Stimulated activated CD4-positive, alpha-beta T cell treated with anti-CD3 and anti-CD28 coated beads, Interleukin-1b, Interleukin-23, amount 100 ng/mL, for 4 hours (primary cell): ENCODE measurements at places on chromosomes 4 and X.

GRCh38 chrX:56557376-56557929 is 6.0 kb upstream of the UBQLN2 start:
- no peak for DNase-seq

DNA sequence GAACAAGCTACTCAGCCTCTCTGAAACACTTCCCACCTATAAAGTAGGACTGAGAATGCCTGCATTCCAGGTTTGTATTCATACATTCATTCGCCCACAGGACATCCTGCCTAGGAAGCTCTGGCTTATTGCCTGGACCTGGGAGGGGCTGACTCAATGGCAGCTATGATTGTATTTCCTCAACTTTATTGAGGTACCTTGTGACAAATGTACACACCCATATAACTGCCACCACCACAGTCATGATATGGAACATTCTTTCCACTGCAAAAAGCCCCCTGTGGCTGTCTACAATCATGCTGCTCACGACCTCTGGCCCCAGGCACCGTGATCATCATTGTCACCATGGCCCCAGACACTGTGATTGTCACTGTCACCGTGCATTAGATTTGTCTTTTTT is 68.3 kb downstream of the ABLIM2 start:
- DNase-seq: no peak

- DNase-seq: no peak
Observed at GRCh38 chr4:188722911-188723310, 583.7 kb downstream of the TRIML1 start.

GRCh38 chrX:11050013-11050412 is 61.1 kb upstream of the HCCS start:
- DNase-seq: no peak

DNA sequence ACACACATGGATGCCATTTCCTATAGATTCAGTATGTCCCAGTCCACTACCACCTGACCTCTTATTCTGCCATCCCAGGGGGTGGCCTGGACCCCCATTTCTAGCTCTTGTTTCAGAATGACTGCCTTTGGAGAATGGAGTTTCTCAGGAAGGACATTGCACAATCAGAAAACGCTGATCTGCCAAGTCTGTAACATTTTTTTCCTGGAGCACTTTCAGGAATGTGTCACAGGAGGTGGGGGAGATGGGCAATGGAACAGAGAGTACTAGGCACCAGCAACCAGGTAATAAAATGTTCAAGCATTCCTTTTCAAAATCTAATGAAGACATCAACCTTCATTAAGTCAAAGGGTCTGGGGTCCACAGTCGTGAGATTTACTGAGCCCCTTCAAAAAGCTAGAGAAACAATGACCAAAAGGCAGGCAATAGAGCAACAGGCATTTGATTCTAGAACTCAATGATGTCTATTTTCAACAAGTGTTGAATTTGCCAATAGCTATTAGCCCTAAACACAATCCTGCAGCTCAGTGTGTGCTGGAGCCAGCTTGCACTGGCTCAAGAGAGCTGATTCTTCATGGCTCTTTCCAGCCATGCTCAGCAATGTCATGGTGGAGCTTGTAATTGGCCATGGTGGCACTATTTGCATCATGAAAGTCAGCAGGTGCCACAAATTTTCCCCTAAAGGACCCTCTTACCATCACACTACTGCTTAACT is 87.1 kb downstream of the KDR start:
- no peak for DNase-seq

DNA sequence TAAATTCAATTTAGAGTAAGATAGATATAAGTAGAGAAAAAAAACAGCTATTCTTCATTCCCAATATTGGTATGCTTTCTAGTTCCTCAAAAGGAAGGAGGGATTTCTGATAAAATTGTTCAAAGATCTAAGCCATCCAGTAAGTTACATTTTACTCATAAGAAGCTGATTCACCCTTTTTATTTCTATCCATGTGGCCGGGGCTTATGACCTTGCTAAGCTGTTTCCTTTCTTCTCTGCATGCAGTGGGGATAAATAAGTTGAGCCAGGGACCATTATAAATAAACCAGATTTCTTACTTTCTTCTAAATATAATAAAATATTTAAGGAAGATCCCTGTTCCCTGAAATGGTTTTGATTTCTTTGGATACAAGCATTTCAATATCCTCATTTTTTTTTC is 502.3 kb downstream of the PDHA2 start:
- no peak for DNase-seq

- DNase-seq: no peak
Observed at GRCh38 chrX:106035064-106035463, 3.5 kb downstream of the SERPINA7 start.

- no peak for DNase-seq
Observed at GRCh38 chr4:156805696-156806095, 165.9 kb downstream of the PDGFC start.

- DNase-seq: no peak
Observed at GRCh38 chrX:50333308-50333707, 128.7 kb downstream of the CCNB3 start.

DNA sequence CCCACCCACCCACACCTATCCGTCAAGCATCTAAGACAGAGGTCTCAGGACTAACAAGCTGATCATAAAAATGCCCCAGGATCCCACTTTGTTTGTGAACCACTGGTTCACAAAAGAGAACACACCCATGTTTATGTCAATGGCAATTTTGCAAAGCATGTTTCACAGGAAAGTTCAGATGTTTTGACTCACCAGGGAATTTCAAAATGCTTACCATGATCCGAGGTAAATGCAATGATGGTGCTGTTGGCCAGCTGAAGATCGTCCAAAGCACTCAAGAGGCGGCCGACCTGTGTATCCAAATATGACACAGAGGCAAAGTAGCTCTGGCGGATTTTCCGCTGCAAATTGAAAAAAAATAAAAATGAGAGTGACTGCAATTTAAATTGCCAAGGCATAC is 15.0 kb downstream of the IDS start:
- DNase-seq: no peak

DNA sequence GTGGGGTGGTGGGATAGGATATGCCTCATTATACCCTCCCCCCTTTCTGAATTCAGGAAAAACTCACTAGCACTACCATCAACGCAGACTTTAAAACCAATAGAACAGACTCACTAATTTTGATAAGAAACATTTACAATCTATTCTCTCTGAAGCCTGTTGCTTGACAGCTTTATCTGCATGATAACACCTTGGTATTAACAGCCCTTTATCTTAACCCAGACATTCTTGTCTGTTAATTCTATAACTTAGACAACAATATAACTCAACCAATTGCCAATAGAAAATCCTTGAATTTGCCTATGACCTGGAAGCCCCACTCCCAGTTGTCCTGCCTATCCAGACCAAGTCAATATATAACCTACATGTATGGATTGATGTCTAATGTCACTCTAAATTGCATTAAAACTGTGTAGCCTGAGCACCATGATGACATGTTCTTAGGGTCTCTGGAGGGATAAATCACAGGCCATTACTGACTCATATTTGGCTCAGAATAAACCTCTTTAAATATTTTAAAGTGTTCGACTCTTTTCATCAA is 1.5 kb upstream of the UGT2A3 start:
- no peak for DNase-seq

- no peak for DNase-seq
Observed at GRCh38 chr4:172683021-172683420, 485.6 kb upstream of the GALNT7 start.

GRCh38 chrX:67734111-67734753 is 190.4 kb downstream of the AR start:
- DNase-seq: no peak

DNA sequence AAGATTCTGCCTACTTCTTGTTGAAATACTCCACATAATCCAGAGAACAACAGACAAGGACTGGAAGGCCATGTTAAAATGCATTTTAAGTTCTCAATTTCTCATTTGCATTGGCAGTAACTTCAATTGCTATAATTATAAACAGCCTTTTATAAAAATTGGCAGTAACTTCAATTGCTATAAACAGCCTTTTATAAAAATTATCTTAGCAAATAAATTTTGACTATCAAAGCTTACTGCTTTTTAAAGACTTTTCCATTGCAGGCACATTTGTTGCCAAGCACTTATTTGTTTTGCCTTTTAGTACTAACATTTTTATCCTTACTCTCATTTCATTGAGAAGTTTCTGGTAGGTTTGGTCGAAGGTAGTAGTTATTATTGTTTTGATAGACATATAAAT is 17.8 kb downstream of the SCFD2 start:
- no peak for DNase-seq

- no peak for DNase-seq
Observed at GRCh38 chr4:26081795-26082498, 167.9 kb downstream of the SMIM20 start.

- no peak for DNase-seq
Observed at GRCh38 chr4:10753856-10754402, 69.4 kb upstream of the CLNK start.

DNA sequence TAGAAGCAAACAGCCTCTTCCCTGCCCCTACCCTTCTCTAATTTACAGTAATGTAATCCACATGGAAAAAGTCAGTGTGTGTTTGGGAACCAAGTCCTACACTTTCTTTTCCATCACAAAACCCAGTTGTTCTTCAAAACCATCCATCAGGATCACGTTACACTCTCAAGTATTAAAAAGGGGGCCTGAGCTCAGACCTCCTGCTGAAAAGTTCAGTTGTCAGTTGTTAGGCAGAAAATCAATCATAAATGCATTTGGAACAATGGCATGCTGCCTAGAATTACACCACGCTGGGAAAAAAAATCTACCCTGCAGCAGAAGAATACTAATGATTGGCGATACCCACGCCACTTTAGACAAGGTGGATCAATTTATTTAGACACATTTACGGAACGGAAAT is 236.5 kb downstream of the PARM1 start:
- no peak for DNase-seq

GRCh38 chr4:85686398-85686797 is 211.4 kb downstream of the ARHGAP24 start:
- DNase-seq: no peak

- no peak for DNase-seq
Observed at GRCh38 chr4:79209822-79210635, 115.8 kb downstream of the NAA11 start.

- DNase-seq: no peak
Observed at GRCh38 chrX:7412840-7413239, 264.9 kb upstream of the PUDP start.

GRCh38 chr4:1379351-1379781 is 26.9 kb downstream of the NKX1-1 start:
- DNase-seq: no peak

DNA sequence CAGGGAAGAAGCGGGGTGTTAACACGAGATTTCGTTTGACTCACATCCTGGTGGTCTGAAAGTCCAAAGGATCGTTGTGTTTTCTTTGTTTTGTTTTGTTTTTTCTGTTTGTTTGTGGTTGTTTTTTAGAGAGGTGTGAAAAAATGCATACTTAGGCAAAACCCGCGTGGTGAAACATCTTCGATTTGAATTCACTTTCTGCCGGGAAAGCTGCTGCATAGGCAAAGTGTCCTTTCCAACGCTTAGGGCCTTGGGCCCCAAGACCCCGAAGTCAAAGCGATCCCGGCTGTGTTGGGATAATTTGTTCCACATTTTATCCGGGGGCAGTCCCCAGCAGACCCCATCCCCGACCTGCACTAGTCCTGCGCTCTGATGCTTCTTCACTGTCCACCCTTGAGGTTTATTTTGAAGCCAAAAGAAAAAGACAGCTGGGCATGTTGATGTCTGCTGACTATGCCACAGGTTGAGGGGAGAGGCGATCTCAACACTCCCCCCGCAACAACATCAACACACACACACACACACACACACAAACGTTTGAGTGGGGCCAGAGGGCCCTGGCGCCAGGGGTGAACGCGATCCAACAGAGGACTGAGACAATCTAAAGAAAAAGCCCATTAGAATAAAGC is 2.0 kb downstream of the MSX1 start:
- DNase-seq: no peak

DNA sequence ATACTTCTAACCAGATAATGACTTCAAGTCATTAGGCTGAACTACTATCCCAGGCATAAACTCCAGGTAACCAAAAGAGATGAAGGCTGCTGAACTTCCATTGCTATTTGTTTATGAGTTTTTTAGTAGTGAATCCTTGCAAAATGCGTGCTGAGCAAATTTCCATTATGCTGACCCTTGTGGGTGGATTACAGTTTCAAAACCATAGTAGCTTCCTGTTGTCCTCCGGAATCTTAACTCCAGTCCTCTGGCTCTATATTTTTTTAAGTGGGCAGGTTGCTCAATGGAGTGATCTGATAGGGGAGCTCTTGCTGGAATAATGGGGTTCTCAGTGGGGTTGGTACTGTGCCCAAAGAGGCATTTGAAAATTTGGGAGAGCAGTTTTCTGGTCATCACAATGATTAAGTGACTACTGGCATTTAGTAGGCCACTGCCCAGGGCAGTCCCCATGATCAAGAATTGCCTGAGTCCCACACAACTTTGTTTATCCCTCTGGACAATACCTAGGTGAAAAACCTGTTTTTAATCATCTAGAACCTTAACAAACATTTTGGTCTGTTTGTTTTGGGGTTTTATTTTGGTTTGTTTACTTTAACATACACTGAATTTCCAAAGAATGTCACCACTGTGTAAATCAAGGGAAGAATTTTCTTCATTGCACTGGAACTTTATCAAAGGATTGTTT is 302.3 kb upstream of the GATB start:
- no peak for DNase-seq

DNA sequence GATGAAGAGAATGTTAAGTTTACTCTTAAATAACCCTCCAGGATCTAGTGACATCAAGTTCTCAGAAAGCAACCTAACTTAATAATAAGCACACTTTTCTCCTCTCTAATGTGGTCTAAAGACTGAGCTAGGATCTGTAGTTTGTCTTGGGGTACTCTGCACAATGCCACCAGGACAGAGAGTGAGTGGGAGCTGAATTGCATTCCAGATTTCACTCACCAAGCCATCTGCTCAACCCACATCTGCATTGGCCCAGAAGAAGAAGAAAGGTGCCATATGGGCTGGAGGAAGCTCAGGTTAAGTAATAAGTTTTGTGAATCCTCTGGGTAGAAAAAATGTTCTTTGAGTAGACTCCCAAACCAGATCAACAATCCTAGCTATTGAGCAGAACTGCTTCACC is 384.6 kb downstream of the PPP3CA start:
- no peak for DNase-seq

DNA sequence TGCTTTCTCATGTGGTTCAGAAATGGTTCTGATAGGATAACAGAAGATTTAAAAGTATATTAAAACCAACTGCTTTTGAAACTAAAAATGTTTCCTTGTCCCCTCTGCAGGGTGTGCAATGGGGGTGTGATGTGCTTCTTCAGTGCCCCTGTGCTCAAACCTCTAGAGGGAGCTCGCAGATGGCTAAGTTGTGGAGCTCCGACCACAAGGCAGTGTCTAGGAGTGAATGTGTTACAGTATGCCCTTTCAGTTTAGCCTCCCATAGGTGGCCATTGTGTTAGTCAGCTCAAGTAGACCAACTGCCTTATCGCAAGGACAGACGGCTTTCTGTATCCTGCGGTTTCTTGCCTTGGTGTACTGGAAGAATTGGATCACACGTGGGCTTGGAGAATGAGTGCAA is 130.5 kb downstream of the TENT5D start:
- no peak for DNase-seq

GRCh38 chr4:57504797-57505530 is 394.8 kb upstream of the IGFBP7 start:
- DNase-seq: no peak
